ENCODE measurements at places on chromosomes 2 and 18.

DNA sequence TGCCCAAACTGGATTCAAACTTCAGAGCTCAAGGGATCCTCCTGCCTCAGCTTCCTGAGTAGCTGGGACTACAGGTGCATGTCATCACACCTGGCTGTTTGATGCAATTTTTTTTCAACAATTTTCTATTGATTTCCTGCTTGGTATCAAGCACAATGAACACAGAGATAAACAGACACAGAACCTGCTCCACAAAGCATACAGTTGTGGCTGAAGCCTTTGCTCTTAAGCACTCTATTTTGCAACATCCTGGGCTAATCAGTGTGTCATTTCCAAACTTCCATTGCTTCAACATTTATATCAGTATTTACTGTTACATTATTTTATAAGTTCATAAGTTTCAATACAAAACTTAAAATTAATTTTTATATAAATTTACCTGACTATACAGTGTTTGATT, 79.4 kb downstream of the NEB start:
- DNase-seq, result no peak

GRCh38 chr18:25145731-25146511, 206.0 kb downstream of the ZNF521 start:
- no peak for DNase-seq

- DNase-seq, result no peak
These were observed 116.3 kb upstream of the SCN7A start for GRCh38 chr2:166610180-166610912.

GRCh38 chr18:56326336-56327072, 311.9 kb downstream of the TXNL1 start:
- no peak for DNase-seq

GRCh38 chr2:23445450-23445868, 60.5 kb downstream of the KLHL29 start:
- DNase-seq, result no peak

DNA sequence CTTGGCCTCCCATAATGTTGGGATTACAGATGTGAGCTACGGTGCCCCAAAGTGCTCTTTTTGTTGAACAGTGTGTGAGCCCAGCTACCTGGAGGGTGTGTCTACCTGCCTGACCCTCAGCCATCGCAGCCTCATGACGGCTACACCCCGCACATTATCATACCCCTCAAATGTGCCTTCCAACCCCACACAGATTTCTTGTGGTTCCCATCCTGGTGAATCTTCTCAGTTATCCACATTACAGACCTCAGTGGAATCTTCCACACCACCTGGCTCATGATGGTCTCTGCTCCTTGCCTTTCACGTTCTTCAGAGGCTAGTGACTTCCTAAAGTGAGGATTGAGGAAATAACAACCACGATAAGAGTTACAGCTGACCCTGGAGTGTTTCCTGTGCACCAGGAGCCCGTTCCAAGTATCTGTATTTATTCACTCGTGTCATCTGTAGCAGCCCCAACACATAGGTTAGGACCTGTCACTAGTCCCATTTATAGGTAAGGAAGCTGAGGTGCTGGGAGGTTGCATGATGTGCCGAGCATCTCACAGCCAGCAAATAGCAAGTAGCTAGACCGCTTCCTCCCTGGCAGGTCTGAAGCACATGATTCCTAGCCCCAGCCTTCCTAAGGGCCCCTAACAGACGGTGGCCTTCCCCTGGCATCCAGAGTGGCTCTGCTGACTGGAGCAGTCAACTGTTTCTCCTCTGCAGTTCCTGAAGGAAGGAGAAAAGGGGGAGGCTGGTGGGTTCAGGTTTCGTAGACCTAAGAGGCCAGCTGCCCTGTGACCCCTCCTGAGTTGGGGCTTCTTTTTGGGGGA, 47.3 kb downstream of the TCF7L1 start:
- no peak for DNase-seq

Data from stimulated activated CD8-positive, alpha-beta memory T cell treated with anti-CD3 and anti-CD28 coated beads, Interleukin-4, amount 100 ng/mL, for 1 hour (primary cell).